ENCODE measurements at places on chromosomes 3 and 15.

DNA sequence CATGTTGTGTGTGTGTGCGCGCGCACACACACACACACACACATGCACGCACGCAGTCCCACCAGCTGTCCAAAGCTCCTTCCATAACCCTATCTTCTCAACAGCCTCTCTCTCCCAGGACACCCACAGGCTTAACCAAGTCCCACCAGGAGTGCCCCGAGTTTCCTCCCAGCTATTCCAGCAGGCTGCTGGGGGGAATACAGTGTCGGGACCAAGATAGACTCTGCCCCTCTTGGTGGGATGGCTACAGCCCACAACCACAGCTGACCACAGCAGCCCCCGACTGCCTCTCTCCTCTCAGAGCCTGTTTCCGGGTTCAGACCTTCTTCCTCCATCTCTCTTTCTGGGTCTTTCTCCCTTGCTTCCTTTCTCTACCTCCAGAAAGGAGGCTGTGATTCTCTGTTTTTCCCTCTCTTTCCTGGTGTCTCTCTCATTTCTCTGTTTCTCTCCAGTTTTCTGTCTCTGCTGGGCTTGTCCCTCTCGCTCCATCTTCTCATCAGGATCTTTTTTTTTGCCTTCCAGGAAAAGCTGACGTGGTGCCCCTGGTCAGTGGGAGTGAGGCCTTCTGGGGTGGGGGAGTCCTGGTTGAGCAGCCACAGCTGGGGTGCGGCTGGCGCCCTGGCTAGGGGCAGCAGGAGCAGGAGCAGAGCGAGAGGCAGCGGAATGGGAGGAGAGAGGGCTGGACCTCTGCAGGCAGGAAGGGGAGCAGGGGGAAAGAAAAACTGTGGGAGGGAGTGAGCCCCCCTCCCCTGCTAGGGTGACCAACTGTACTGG is 3.3 kb upstream of the ISLR start:
- DNase-seq: no peak
- H3K27ac ChIP-seq: no peak overlapping the region
- H3K4me3 ChIP-seq: no peak overlapping the region
- no peaks in the 10 kb centered on the region for H3K4me1 ChIP-seq
- no peaks in the 10 kb centered on the region for H3K36me3 ChIP-seq
- no peaks in the 10 kb centered on the region for H3K27me3 ChIP-seq

DNA sequence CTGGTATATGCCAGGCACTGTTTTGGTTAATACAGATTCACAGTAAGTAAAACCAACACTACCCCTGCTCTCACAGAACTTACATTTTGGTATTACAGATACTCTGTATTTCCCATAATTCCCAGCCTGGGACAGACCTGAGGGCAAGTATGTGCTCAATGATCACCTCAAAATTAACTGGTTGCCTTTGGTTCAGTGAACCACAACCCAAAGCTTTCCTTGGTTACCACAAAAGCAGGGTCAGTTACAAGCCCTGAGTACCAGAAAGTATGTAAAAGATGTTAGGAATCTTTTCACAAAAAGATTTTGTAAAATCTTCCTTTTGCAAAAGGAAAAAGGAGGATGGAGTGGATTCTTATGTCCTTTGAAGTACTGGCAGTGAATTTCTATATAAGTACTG is 72.2 kb upstream of the GUCA1C start:
- no peak overlapping the region for H3K4me3 ChIP-seq
- no peak overlapping the region for H3K27ac ChIP-seq
- H3K27me3 ChIP-seq: no peaks in the 10 kb centered on the region
- H3K36me3 ChIP-seq: no peaks in the 10 kb centered on the region
- no peak for DNase-seq
- H3K4me1 ChIP-seq: no peaks in the 10 kb centered on the region

DNA sequence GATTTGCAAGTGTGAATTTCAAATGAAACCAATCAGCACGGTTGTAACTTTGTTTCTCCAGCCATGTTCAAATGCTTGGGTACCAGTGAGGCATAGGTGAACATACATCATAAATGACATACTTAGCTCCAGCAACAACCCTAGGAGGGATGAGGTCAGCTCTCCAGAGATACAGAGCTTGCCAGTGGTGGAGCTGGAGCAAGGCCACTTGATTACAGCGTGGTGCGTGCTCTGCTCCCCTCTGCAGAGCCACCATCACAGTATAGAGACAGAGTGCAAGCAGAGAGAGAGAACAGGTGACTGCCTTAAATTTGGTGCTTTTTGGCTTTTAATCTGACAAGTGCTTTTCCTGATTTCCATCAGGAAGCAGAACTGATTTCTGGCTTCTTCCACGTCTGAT is 275.1 kb downstream of the PDZRN3 start:
- DNase-seq: no peak
- no peak overlapping the region for H3K4me3 ChIP-seq
- H3K4me1 ChIP-seq: no peaks in the 10 kb centered on the region
- no peaks in the 10 kb centered on the region for H3K36me3 ChIP-seq
- no peak overlapping the region for H3K27ac ChIP-seq

DNA sequence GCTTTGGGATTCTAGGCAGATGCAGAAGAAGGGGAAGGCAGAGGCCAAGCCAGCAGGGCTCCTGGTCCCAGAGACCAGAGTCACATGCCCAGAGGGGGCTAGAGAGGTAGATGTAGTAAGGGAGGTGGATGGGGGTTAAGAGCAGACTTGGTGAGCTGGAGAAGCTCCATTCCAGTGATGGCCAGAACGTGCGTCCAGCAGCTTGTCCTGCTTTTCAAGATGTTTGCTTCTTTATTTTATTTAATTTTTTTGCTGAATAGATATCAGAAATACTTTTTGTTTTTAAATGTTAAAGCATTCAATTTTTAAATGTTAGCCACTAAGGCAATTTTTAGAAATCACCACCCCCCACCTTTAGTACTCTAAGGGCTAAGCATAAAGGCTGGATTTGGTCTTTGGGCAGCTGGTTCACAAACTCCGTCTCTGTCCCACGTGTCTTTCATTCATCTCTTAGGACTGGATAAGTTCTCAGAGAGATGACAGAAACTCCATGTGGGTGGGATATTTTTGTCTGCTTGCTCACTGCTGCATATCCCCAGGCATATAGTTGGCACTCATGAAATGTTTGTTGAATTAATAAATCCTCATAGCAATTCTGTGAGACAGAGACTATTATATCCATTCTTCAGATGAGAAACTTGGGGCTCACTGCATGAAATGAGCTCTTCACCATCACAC is 6.7 kb downstream of the COLQ start:
- H3K4me1 ChIP-seq: peaks cover 24% of the 10 kb centered on the region
- H3K27me3 ChIP-seq: no peaks in the 10 kb centered on the region
- no peaks in the 10 kb centered on the region for H3K36me3 ChIP-seq
- no peak for DNase-seq
- no peak overlapping the region for H3K4me3 ChIP-seq

DNA sequence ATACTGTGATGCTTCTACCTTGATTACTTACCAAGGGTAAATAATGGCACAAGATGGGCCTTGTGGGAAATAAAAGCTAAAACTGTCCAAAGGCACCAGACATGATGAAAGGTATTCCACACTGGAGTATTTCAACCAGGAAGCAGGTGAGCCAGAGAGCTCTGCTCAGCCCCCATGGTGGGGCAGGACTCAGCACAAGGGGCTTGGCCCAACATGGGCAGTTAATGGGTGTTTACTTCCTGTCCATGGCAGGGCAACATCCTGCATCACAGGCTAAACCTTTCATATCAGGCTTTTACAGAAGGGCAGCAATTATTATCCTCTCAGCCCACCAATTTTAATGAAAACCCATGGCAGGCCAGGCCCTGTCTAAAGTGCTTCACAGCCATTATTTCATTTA is 38.2 kb downstream of the MAGI1 start:
- H3K36me3 ChIP-seq: no peaks in the 10 kb centered on the region
- no peak overlapping the region for H3K4me3 ChIP-seq

DNA sequence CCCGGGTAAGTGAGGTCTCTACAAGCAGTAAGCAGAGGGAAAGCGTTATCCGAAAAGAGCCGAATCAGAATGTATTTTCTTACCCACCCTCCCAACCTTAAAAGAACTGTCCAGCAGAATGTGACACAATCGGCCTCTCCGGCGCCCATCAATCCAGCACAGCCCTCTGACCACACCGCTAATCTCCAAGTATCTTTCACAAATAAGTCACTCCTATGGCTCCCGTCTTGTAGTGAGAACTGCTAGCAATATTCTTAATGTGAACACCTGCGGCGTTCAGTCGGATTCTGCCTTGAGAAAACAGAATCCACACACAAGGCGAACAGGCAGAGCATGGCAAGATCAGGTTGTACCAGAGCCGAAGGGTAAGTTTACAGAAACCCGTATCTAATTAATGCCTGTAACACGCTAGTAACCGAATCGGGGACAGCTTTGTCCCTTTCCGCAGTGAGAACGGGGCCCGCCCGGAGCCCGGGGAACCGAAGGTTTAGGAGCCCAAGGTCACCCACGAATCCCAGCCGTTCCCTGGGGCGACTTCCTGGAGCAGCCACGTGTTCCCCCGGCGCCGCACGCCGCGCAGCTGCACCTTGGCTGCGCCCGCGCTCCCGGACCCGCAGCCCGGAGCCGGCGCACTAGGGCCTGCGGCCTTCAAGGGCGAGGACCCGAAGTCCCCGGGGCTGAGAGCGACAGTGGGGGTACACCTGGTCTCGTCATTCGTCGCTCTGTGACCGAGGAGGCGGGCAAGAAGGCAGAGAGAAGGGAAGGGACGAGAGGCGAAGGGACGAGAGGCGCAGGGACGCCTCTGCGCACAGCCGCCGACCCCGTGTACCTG is 672 bp downstream of the TFRC start:
- H3K4me3 ChIP-seq: peak overlapping the region; percentile 84
- H3K4me1 ChIP-seq: peaks cover 44% of the 10 kb centered on the region
- H3K27me3 ChIP-seq: no peaks in the 10 kb centered on the region
- DNase-seq: peak; percentile 51

- peak overlapping the region; percentile 87 for H3K27ac ChIP-seq
- peaks cover 11% of the 10 kb centered on the region for H3K36me3 ChIP-seq
- peak; percentile 99 for DNase-seq
- H3K27me3 ChIP-seq: no peaks in the 10 kb centered on the region
- H3K4me3 ChIP-seq: peak overlapping the region; percentile 38
These were observed 50.3 kb downstream of the MED12L start for GRCh38 chr3:151135541-151136337.

DNA sequence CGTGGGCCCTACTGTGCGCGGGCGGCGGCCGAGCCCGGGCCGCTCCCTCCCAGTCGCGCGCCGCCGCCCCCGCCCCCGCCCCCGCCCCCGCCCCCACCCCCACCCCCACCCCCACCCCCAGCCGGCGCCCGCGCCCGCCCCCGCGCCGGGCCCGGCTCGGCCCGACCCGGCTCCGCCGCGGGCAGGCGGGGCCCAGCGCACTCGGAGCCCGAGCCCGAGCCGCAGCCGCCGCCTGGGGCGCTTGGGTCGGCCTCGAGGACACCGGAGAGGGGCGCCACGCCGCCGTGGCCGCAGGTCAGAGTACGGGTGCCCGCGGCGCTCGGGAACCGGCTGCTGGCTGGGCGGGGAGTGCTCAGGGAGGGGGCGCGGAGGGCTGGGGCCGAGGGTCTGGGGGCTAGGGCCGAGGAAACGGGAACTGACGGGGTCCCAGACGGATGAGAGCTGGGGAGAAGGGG is 1.1 kb upstream of the PPARG start:
- no peak for DNase-seq
- peaks cover 20% of the 10 kb centered on the region for H3K4me1 ChIP-seq

DNA sequence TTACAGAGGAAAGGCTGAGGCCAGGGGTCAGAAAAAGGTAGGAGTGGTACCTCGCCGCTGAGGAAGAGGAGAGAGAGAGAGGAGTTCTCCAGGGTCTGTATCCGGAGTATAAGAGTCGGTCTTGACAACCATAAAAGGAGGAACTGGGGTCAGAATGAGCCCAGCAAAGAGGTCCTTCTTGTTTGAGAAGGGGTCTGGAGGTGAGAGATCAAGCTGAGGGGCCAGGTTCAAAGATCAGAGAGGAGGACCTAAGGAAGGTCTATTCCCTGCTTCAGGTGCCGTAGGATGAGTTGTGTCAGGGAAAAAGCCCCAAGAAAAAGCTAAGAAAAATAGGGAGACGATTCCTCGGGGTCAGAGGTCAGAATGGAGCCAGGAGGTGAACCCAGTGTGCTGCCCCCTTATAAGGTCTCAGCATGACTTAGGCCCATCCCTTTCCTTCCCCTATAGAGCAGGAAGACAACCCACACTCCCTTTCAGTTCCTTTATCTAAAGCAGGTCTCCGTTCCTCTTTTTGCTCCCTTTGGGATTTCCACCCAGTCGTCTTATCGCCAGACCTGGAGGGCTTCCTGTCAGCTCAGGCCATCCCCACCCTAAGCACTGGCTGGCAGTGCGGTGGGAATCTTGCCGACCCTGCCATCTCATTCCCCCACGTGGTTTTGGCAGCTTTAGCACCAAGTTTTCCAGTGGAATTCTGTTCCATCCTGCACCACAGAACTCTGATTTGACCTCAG is 651 bp downstream of the MTMR14 start:
- H3K4me1 ChIP-seq: peaks cover 3% of the 10 kb centered on the region
- H3K4me3 ChIP-seq: peak overlapping the region; percentile 87
- peak overlapping the region; percentile 78 for H3K27ac ChIP-seq

GRCh38 chr3:120765830-120766493 is 23.4 kb downstream of the GTF2E1 start:
- peaks cover 3% of the 10 kb centered on the region for H3K36me3 ChIP-seq
- H3K4me3 ChIP-seq: no peak overlapping the region
- DNase-seq: no peak
- no peaks in the 10 kb centered on the region for H3K4me1 ChIP-seq
- no peaks in the 10 kb centered on the region for H3K27me3 ChIP-seq

DNA sequence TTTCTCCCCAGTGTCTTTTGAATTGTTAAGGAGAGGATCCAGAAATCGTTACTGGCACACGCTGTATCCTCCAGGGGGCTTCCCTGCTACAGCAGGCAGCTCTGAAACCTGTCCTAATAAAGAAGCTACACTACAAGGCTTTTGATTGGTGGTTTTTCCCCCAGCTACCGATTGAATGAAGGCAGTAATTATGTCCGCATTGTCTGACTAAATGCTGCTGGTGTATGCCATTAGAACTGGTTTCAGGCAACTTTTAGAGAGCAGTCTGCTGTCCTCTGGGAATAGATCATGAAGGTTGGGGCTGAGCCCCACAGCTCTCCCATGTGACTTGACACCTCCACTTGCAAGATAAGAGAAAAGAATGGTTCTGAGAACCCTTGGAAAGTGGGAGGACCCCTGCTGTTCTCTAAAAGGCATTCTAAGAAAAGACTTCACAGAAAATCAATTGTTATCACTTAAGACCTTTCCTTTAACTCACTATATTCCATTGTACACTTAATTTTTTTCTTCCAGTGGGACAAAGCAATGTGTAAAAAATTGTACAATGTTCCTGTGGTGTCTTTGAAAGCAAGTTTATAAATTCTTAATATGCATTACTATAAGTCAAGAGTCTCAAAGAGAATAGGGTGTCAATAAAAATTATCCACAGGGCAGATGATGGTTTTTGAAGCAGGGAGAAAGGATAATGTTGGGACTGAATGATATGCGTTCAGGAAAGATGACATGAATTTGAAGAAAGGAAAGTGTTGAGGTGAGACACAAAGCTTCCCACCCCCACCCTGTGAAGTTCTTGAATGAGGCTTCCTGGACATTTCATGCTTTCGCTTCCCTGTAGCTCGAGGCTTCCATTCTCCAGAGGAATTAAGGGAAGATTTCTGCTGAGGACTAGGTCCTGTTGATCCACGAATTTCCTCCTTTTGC is 53.0 kb upstream of the DAZL start:
- no peak for DNase-seq
- no peak overlapping the region for H3K4me3 ChIP-seq
- no peaks in the 10 kb centered on the region for H3K4me1 ChIP-seq
- H3K27me3 ChIP-seq: no peaks in the 10 kb centered on the region

GRCh38 chr15:59237119-59237855 is 30.6 kb downstream of the LDHAL6B start:
- no peak overlapping the region for H3K27ac ChIP-seq
- DNase-seq: peak; percentile 48
- H3K4me1 ChIP-seq: no peaks in the 10 kb centered on the region
- no peaks in the 10 kb centered on the region for H3K27me3 ChIP-seq

Measured in common myeloid progenitor, CD34-positive (primary cell).